ENCODE measurements at places on chromosomes 4 and X.

DNA sequence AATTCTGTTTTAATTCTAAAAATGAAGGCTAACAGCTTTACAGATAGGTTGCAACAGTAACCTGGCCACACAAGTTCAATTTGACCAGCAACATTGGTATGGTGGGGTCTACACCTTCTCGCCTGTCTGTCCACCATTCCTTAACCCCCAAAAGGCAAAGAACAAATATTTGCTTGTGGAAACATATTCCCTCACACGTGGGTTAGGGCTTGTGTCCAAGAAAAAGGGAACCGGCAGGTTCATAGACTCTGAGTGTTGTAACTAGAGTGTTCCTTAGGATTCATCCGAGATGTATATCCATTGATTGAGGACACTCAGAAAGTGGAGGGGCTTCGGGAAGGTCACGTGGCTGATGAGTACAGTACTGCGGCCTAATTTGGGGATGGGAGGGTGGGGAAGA lies 54.1 kb downstream of the C4orf51 start:
- no peak for DNase-seq

DNA sequence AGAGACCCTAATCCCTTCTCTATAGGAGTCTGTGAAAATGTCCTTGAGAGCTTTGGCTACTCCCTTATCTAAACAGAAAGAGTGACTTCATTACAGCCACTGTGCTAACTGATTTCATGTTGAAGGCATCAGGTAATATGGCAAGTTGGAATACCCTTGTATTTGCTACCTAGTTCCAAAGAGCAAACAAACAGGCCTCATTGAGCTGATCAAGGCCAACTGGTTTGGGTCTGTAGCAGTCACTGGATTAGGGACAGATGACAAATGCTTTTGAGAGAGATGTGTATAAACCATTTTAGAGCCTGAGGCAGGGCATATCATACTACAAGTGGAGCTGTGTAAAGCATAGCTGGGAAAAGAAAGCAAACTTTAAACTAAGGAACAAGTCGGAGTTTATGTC lies 22.9 kb upstream of the PDLIM5 start:
- no peak for DNase-seq

GRCh38 chr4:26858947-26859401 lies 1.7 kb upstream of the STIM2 start:
- no peak for DNase-seq

- no peak for DNase-seq
These were observed 952 bp downstream of the ANOS1 start for GRCh38 chrX:8730812-8731558.

- DNase-seq = no peak
These were observed 112.1 kb downstream of the TTC29 start for GRCh38 chr4:146833530-146833929.

DNA sequence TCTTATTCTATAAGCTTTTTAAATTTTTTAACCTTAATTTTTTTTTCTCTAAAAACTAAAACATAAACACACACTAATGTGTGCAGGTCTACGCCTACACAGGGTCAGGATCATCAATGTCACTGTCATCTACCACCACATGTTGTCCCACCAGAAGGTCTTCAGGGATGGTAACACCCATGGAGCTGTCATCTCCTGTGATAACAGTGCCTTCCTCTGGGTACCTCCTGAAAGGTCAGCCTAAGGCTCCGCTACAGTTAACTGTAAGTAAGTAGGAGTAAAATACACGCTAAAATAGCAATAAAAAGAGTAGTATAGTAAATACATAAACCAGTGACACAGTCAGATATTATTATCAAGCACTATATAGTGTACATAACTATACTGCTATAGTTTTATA lies 45.9 kb upstream of the GPRIN3 start:
- no peak for DNase-seq

GRCh38 chr4:143402776-143403552 lies 66.3 kb downstream of the GAB1 start:
- DNase-seq = no peak

- DNase-seq = no peak
These were observed 40.5 kb downstream of the HMGB2 start for GRCh38 chr4:173293663-173294062.

GRCh38 chr4:158726633-158727032 lies 3.4 kb upstream of the PPID start:
- no peak for DNase-seq

- no peak for DNase-seq
These were observed 42.5 kb downstream of the NPNT start for GRCh38 chr4:105937759-105938158.

GRCh38 chr4:84734037-84734436 lies 151.1 kb downstream of the CDS1 start:
- DNase-seq = no peak

- DNase-seq = no peak
These were observed 418.9 kb downstream of the CCSER1 start for GRCh38 chr4:90546114-90546513.

- DNase-seq = no peak
These were observed 438.2 kb upstream of the PCDH7 start for GRCh38 chr4:30281986-30282385.

GRCh38 chr4:61245069-61245714 lies 45.1 kb downstream of the ADGRL3 start:
- DNase-seq = no peak

- peak; percentile 51 for DNase-seq
These were observed 863 bp upstream of the RAB33A start for GRCh38 chrX:130170752-130171445.

DNA sequence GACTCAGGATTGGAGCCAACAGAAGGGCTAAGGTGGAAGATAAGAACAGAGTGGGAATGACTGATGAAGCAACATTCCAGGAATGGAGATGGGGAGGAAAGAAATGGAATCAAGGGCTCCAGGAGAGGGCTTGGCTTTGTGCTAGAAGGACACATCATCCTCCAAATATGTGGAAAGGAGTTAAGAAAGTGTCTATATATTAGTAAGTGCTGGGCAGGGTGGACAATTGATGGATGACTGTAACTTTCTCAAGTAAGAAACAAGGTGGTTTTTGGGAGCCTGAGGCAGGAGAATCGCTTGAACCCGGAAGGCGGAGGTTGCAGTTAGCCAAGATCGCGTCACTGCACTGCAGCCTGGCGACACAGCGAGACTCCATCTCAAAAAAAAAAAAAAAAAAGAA lies 71.6 kb upstream of the NFKB1 start:
- DNase-seq = no peak

GRCh38 chrX:47629419-47630200 lies at the start of gene CFP:
CFP (minus strand) TSS chrX:47629930; CDS start chrX:47629844, 86 bp downstream.
- no peak for DNase-seq

GRCh38 chr4:147340591-147341120 lies 140.2 kb upstream of the EDNRA start:
- DNase-seq = no peak

GRCh38 chr4:166314902-166315301 lies 441.9 kb downstream of the TLL1 start:
- no peak for DNase-seq

GRCh38 chr4:144223661-144224060 lies 83.1 kb upstream of the GYPA start:
- no peak for DNase-seq

GRCh38 chr4:40601641-40602040 lies 28.0 kb downstream of the RBM47 start:
- no peak for DNase-seq

- no peak for DNase-seq
These were observed 158.8 kb downstream of the IDS start for GRCh38 chrX:149346306-149346705.

DNA sequence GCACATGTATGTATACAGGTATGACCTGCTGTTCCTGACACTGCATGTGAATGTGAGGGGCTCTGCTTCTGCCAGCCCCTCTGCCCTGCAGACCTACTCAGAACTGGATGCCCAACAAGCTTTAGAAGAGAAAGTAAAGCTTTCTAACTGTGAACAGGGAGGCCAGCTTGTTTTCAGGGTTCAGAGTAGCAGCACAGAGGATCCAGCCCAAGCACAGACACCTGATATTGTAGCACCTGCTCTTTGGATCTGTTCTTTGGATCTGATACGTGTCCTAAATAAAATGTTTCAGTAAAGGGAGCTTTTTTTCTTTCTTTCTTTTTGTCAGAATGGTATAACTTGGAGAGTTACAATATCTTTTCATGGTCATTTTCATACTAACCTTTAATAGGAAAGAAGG lies 19.2 kb downstream of the DCUN1D4 start:
- DNase-seq = no peak

GRCh38 chr4:55498051-55498450 lies 48.7 kb downstream of the CLOCK start:
- no peak for DNase-seq

- DNase-seq = no peak
These were observed 36.6 kb downstream of the SEL1L3 start for GRCh38 chr4:25826074-25826752.

GRCh38 chr4:16136311-16136710 lies 52.5 kb upstream of the PROM1 start:
- DNase-seq = no peak

DNA sequence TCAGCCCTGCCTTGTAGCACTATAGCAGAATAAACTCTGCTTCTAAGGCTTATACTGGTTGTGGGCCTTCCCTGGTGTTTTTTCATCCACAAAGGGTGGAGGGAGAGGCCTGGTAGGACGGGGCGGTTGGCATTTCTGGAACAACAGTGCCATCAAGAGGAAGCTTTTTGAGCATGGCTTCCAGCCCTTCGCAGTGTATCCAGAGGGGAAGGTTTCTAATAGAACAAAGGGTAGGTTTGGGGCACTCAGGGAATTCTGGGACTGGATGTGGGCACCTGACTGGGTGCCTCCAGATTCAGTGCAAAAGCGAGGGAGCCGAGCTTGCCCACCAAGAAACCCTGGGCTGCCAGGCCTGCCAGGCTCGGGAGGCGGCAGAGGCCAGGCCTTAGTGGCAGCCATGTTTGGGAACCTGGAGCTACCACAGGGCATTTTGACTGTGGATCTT lies 229.6 kb upstream of the AGTR2 start:
- no peak for DNase-seq

GRCh38 chr4:85725721-85726170 lies 250.8 kb downstream of the ARHGAP24 start:
- DNase-seq = no peak

DNA sequence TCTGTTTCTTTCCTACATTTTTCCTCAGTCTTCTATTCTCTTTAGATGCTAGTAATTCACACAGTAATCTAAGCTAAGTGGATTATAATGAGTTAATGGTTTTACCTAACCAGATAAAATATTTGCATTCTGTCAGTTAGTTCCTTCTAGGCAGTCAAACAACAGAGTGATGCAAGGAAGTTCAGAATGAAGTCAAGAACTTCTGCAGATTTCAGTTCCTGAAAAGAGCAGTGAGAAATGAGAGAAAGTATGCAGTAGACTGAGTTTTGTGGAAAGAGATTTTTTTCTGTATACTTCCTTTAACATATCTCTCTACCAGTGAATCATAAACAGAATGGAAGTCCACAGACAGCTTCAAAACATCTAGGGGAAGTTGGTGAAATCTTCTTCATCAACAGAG lies 774.0 kb upstream of the POU3F4 start:
- DNase-seq = no peak

DNA sequence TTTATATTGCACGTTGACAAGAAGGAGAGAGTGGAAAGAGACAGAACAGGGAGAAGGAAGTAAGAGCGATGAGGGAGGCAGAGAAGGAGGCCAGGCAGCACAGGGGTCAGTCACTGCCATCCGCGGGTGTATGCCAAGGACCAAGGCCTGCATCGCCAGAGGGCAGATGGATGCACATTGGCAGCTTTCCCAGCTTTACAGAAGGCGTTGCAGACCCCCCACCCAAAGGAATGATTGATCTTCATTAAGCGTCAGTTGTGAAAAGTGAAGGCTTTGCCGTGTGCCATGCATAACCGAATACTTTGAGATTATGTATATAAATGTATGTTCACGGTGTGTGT lies 21.6 kb downstream of the PIGG start:
- no peak for DNase-seq

- no peak for DNase-seq
These were observed 16.7 kb downstream of the IRF2 start for GRCh38 chr4:184457535-184458249.

DNA sequence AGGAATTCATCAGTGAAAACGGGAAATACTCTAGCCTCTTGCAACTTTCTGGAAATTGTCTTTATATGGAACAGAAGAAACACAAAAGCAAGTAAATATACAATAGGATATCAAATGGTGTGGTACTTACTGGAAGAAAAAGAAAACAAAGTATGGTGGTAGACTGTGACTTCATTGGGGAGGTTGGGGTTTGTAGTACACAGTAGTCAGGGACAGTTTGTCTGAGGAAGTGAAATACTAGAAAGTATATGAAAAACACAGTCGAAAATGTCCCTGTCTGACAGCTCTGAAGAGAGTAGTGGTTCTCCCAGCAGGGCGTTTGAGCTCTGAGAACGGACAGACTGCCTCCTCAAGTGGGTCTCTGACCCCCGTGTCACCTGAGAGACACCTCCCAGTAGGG lies 390.0 kb upstream of the NWD2 start:
- no peak for DNase-seq

DNA sequence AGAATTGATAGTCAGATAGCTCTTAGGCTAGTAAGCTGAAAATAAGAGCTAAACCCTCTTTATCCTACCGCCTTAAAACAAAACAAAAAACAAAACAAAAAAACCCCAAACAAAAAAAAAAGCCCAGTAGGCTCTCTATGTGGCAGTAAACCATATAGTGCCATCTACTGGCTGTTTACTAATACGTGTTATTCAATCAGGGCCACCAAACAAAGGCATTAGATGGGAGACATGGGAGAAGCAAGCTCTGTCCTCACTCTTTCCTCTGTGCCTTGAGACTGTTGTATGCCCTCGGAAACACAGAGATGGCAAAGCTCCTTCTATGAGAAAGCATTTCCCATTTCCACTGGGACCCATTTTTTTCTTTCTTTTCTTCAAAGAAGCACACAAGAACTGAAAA lies 148.8 kb upstream of the MID1 start:
- DNase-seq = no peak

- no peak for DNase-seq
These were observed 89.0 kb downstream of the PLAC1 start for GRCh38 chrX:134569306-134569705.

Data from activated T-cell treated with anti-CD3 and anti-CD28 coated beads for 1 hour (primary cell).